ENCODE measurements at places on chromosomes 1 and 21.

DNA sequence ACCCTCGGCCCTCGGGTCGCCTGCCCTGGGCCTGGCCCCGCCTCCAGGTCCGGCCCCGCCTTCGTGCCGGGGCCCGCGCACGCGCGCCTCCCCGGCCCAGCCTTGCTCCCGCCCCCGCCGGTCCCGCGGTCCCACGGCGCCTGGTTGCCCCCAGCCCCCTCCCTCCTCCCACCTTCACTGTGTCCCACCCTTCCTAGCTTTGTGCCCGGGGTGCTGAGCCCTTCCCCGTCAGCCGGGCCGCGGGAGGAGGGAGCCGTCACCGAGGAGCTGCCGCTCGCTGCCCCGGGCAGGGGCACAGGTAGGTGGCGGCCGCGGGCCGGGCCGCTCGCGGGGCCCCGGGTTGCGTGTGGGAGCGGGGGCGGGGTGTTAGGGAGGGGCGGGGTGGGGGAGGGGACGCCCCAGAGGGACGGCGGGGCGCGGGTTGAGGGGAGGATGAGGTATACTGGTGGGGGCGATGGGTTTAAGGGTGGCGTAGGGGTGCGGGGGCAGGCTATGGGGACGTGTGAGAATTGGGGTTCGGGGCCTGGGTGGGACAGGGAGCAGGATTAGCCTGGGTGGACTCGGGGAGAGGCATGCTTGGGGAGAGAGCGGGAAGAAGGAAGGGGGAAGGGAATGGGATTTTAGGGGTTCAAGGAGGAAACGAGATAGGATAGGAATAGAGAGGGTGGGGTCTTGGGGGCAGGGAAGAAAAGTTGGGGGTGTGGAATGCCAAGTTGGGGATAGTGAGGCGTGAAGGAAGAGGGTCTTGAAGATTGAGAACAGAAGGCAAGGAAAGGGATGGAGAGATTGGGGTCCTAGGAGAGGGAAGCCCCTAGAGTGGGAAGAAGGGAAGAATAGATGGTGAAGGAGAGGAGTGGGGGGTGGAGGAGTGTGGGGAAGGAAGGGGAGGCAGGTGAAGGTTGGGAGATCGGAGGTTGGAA lies at the start of gene LRRC42:
Gene LRRC42, plus strand, starts transcription at position 99 of the 920 bp plus-strand sequence. CDS start 5,650 bp downstream, outside the sequence.
- DNase-seq: peak; percentile 26

DNA sequence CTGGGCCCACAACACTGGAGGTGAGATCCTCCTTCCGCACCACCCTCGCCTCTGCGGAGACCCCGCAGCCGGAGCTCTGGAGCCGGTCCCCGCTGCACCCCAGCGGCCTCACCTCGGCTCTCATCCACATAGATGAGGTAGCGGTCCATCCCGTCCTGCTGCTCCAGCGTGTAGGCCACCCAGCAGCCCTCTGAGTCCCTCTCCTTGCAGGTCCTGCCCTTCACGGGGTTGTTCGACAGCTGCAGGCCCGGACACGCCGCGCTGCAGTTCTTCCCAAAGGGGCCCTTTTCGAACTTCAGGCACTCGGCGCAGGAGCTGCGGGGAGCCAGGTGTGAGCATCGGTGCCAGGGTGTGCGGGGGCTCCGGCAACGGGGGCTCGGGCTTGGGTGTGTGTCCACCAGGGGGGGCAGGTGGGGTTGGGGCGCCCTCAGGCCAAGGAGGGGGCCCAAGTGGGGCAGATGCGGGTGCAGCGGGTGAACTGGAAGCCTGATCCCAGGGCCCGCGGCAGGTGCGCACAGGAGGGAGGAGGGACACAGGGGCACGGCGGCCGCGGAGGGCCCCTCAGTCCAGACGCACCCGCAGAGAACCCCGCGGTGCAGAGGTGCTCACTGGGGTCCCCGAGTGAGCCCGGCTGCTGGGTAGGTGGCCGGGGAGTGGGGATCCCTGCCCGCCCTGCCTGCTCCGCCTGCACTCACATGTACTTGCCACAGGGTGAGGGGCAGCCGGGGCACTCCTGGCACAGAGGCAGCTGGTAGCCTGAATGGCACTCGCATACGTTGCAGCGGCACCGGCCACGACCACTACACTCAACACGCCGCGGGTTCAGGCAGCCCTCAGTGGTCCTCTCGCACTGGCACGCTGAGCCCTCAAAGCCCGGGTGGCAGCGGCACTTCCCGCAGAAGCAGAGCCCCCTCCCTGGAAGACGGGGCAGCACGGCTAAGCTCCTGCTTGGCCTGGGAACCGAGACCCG lies 15.4 kb upstream of the PTTG1IP start:
- DNase-seq: no peak

GRCh38 chr1:218575079-218575478 lies 229.9 kb downstream of the TGFB2 start:
- no peak for DNase-seq

GRCh38 chr21:35911412-35912191 lies 148.7 kb downstream of the SETD4 start:
- DNase-seq: no peak

DNA sequence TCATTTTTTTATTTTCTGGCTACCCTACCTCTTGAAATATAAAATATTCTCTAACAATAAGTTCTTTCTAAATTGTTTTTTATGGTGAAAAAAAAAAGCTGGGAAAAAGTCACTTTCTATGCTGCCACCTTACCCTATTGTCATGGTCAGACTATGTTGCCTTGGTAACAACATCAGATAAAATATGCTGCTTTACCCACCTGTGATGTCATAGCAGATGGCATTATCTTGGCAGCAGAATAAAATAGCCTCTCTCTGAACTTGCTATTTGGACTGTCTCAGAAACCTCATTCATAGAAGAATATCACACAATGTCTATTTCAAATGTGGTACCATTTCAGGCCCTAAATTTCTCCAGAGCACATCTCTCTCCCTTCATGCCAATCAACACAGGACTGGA lies 69.6 kb upstream of the SGIP1 start:
- no peak for DNase-seq

DNA sequence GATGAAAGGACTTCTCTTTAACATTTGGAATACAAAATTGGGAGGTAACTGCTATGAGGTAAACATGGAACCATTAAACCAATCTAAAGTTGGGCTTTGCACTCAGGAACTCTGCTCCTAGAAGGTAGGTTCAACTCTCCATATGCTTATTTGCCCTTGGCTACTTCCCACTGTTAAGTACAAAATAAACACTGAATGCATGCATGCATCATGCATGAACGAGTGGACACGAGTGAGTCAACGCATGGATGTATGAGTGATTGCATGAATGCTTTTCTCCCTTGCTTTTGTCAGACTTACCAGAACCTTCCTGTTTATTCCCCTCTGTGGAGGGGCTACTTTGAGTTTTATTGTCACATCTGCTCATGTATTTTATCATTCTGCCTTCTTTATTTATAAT lies 42.4 kb upstream of the RUNX1 start:
- DNase-seq: no peak

- DNase-seq: no peak
Measured at GRCh38 chr1:100941098-100941527, 45.2 kb downstream of the SLC30A7 start.

GRCh38 chr1:175527773-175528172 lies 215.6 kb downstream of the TNR start:
- DNase-seq: no peak

GRCh38 chr1:24052220-24052619 lies 59.7 kb downstream of the MYOM3 start:
- no peak for DNase-seq

- DNase-seq: no peak
Measured at GRCh38 chr1:160653620-160654016, 6.8 kb upstream of the SLAMF1 start.

DNA sequence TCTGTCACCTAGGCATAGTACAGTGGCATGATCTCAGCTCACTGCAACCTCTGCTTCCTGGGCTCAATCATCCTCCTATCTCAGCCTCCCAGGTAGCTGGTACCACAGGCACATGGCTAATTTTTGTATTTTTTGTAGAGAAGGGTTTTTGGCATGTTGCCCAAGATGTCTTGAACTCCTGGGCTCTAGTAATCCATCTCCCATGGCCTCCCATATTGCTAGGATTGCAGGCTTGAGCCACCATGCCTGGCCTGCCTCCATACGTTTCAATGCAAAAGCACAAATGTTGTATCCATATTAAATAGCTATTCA lies 17.6 kb upstream of the GBP3 start:
- DNase-seq: no peak

GRCh38 chr1:28147264-28148094 lies 29.0 kb downstream of the PTAFR start:
- DNase-seq: no peak

DNA sequence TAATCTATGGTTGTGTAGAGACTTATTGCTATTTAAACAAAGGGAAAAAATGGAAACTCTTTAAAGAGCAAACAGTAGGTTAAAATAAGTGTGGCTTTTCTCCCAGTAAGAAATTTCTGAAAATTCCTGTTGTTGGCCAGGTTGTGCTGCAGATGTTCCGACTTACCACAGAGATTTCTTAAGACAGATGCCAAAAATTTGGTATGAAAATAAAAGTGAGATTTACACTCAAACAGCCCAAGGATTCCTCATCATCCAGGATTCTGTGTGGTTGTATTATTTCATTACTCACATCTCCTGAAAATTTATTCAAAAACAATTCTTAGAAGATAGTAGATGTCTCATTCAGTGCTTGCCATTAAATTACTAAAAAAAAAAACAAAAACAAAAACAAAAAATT lies 296.7 kb upstream of the PTBP2 start:
- no peak for DNase-seq

- no peak for DNase-seq
Measured at GRCh38 chr21:41397471-41397891, 28.6 kb upstream of the MX1 start.

- DNase-seq: no peak
Measured at GRCh38 chr1:161267321-161267720, 8.8 kb downstream of the PCP4L1 start.

GRCh38 chr1:13730751-13731482 lies 30.9 kb downstream of the PRDM2 start:
- DNase-seq: no peak

- DNase-seq: no peak
Measured at GRCh38 chr1:58059789-58060188, 486.7 kb downstream of the OMA1 start.

DNA sequence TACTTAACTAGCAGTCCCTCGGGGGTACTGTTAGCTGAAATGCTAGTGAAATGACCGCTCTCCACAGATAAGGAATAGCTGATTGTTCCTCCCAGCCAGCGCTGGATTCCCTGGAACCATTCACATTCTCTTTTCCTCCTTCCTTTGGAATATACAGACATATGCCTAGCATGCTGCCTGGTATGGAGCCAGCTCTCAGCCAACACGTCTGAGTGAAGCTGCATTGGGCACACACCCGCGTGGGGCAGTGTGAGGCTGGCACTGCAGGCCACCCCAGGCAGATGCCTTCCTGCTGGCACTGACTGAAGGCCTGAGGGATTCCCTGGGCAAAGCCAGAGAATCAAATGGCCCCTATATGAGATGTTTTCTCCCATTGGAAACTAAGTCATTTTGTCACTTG lies 66.7 kb downstream of the TLR5 start:
- no peak for DNase-seq

DNA sequence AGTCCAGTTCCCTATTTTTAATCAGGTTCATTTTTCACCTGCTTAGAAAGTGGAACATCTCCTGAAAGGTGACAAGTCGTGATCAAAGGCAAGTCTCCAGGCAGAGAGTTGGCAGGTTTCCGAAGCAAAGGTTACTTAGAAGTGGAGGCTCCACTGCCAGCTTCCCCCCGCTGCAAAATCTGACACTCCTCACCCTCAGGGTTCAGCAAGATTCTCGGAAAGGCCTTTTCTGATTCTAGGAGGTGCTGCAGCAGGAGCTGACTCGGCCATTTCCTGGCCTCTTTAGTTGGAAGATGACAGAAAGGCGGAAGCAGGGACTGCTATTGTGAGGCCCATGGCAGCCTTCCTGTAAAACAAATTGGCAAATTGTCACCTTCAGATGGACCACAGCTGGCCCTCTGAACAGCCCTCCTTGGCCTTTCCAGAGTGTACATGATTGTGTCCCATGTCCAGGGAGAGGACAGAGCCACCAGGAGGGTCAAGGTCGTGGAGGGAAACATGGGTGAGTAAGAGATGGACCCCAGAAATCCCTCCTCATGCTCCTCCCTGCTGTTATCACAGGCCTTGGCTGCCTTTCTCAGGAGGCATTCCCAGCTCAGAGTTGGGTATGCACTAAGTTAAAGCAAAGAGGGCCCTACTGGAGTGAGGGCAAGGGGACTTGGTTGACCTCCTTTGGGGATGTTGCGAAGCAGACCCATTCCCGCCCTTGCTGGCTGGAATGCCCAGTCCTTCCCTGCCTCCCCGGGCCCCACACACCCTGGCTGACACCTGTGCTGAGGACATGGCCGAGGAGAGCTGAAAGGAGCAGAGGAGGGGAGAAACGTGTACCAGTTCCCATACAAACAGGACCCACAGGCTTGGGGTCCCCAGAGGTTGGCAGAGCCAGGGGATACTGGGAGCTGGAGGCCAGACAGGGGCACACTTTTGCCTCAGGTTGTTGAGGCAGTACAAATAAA lies 115.5 kb upstream of the IRF2BP2 start:
- no peak for DNase-seq

GRCh38 chr1:22044690-22045420 lies 7.7 kb upstream of the CDC42 start:
- no peak for DNase-seq

GRCh38 chr21:31554511-31555022 lies 104.9 kb upstream of the SOD1 start:
- no peak for DNase-seq

- no peak for DNase-seq
Measured at GRCh38 chr1:37177230-37177864, 143.0 kb upstream of the GRIK3 start.

DNA sequence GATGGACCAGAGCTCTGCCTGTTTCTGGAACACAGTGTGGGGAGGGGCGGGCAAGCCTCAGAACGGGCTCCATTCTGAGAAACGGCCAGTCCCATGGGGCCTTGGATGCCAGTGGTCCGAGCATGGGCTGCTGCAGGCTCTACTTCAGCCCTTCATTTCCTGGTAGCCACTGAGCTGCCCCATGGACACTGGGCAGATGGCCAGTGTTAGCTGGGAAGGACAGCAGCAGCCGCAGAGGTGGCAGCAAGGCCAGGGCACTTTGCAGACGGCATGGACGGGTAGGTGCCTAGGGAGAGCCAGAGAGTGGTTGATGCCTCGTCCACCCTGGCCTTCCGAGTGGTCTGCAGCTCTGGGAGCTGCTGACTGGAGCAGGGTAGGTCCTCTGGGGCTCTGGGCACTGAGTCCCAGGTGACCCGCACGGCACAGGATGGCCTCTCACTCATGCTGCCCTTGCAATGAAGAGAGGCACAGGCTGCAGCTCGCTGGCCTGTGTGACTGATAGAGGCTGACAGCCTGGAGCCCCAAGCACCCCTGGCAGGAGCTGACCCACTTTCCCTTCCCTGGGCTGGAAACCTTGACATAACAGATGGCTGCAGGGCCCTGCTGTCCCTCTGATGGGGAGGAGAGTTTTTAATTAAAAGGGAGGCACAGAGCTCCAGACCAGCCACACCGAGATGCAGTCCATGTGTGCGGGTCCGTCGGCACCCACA lies 87.7 kb upstream of the COL6A1 start:
- DNase-seq: no peak

DNA sequence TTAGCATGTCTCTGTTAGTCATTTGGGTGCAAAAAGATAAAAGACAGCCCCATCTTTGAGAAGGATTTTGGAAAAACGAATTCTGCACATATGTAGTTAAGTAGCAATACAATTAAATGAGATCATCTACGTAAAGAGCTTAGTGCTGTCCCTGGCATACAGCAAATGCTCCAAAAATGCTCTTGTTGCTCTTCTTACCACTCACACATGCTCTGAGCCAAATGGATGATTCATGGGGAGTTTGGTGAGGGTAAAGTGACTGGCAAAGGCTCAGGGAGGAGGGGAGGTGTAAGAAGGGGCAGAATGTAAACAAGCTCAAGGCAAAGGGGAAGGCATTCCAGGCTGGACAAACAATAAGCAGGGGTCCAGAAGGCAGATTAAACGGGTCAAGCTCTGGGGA lies 191.9 kb downstream of the AK5 start:
- DNase-seq: no peak

GRCh38 chr1:234997201-234997895 lies 131.3 kb downstream of the TOMM20 start:
- peak; percentile 93 for DNase-seq

All from SW 1271 (cell line).